CD4-positive, alpha-beta T cell treated with Interleukin-10 for 1 hour (primary cell): ENCODE measurements at places on chromosomes 5 and 9.

GRCh38 chr9:6723881-6724420 is 33.8 kb upstream of the KDM4C start:
- no peak for DNase-seq

DNA sequence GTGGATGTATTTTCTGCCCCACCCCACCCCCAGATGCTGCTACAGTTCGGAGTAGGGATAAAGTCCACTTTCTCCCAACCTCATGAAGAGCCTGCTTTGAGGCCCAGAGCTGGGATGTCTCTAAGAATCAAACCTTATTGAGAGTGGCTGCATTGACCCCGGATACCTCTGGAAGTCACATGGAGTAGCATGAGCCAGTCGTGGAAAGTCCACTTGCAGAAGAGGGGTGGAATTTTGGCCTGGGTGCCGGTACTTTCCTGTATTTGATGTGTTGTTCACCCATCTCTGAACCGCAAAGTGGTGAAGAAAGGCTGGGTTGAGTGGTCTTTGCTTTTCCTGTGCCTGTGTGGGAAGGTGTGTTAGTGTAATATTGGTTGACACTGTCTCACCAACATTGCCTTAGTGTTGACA is 3.7 kb downstream of the OTULIN start:
- peak; percentile 64 for DNase-seq

DNA sequence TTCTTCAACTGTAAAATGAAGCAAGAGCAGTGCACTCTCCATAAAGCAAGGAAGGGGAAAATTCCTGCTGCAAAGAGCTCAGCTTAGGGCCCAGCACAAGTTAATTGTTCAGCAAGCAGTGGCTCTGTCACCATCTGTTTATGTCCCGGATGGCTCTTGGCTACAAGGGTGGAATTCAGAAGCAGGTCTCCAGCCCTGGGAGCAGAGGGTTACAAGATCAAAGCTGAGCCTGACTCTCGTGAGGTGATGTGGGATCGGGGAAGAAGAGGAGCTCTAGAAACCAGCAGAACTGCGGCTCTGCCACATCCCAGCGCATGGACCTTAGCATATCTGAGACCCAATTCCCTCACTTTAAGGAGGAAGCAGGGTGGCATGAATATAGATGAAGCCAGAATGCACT is 25.2 kb upstream of the OLFM1 start:
- DNase-seq = no peak

DNA sequence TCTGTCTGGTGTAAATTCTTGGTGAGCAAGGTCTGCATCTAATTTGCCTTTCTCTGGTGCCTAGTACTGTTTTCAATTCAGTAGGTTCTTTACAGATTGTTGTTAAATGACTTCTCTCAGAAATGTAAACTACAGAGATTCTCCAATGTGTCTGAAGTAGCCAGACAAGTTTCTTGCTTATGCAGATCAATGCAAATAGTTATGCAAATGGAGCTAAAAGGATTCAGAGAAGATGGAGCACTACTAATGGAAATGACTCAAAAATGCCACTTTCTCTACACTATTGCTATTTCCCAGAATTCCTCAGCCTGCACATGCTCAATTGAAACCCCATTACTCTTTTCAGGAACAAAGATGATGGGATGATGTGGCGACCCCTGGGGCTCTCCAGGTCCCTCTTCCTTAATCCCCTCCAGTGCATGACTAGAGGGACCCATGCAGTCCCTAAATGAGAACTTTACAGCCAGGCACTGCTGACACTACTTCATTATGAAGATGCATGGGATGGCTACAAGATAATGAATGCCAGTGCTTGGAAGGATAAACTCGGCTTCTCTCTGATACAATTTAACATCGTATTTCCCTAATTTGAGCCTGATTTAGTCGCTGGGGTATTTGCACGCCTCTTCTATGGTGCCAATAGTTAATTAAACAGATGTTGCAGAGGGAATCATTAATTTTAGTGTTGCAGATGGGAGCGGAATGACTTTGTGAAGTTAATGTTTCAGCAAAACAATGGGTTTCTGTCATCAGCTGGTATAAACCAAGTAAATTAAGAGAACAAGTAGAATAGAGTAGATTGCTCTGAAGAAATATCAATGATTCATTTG is 753.2 kb downstream of the TLR4 start:
- DNase-seq = no peak

DNA sequence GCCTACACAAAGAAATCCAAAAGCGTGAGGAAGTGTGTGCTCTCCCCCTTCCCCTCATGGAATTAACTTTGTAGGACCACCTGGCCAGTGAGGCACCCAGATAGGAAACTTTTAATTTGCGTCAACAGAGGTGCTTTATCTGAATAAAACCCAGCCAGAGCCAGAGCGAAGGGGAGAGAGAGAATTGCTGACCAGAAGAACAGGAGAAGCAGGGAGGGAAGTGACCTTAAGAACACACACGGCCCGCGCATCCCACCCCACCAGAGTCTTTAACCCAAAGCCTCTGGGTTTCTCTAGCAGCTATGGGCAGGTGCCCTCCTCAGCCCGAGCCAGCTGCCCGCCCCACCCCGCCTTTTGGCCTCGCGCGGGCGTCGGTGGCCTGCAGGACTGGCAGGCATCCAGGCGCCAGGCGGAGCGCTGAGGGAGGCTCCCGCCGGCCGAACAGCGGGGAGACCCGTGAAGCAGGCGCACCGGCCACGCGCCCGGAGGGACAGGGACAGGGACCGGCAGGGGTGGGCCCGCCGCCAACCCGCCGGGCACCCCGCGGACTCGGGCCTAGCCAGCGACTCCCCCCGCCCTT is 580 bp downstream of the ERAP1 start:
- DNase-seq = no peak

DNA sequence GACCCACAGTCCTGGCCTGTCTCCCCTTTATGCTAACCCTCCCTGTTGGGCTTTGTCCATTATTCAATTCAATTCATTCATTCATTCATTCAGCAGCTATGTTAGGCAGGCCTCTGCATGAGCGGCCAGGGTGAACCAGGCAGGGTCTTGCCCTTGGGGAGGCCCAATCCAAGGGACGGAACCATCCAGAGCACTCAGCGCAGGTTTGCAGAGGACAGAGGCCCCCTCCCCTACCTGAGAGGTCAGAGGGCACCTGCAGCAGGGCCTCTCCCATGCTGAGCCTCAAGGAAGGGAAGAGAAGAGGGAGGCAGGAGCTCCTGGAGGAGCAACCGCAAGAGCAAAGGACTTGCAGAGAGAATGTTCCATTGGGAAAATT is 61.4 kb downstream of the C9orf50 start:
- no peak for DNase-seq

- DNase-seq = no peak
Measured at GRCh38 chr5:118711727-118712126, 276.6 kb downstream of the DTWD2 start.

- DNase-seq = no peak
Measured at GRCh38 chr5:65125591-65126541, 355.9 kb downstream of the ADAMTS6 start.

DNA sequence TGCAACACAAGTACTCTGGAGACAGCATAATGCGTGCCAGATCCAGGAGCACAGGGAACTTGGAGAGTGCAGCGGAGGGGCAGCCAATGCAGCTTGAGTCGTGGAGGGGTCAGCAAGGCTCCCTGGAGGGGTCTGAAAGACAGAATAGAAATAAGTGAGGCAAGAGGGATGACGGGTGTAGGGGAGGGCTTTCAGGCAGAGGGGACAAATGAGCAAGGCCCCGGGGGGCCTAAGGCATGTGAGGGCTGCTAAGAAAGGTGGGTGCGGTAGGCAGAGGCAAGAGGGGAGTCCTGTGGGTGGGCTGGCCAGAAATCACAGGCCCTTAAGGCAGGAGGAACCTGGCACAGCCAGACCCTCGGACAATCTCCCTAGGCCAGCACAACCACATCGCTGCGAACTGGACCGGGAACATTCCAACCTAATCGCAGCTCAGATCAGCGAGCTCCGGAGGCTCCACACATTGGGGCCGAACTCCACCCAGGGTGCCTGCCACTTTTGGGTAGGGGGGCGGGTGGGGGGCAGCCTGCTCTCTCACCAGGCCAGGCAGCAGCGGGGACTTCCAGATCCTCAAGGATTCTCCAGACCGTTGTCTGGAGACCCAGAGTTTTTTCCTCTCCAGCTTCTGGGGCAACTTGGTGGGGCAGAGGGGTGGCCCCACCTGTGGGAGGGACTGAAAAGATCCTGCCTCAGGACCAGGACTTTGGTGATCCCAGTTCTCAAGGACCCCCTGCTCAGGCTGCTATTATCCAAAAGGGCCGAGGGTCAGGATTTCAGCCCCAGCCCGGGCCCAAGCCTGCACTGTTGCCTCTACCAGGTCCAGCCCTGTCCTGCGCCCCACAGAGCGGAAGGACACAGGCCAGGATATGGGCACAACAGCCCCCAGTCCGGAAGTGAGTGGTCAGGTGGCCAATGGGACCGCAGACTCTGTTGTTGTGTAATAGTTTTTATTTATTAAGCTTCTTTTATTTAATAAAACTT is 22.7 kb upstream of the CYSTM1 start:
- DNase-seq = no peak

- no peak for DNase-seq
Measured at GRCh38 chr9:136014924-136015633, 53.9 kb upstream of the UBAC1 start.

- no peak for DNase-seq
Measured at GRCh38 chr9:19156805-19157204, 29.5 kb upstream of the PLIN2 start.

GRCh38 chr5:159657771-159658170 is 258.5 kb upstream of the ADRA1B start:
- DNase-seq = no peak

- DNase-seq = no peak
Measured at GRCh38 chr5:91535499-91535898, 152.4 kb upstream of the ARRDC3 start.

- DNase-seq = no peak
Measured at GRCh38 chr5:124080256-124080655, 568.3 kb downstream of the CSNK1G3 start.

DNA sequence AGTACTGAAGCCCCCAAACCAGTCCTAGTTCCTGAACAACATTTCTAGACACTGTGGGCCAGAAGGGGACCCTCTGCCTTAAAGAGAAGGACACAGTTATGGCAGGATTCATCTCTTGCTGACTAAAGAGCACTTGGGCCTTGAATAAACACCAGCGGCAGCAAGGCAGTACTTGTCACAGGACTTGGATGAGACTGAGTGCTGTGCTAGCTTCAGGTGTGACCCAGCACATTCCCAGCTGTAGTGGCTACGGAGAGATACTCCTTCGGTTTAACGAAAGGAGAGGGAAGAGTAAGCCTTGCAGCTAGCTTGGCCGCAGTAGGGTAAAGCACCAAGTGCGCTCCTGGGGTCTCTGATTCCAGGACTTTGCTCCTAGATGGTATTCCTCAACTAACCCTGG is 10.9 kb upstream of the STX17 start:
- DNase-seq = no peak

- DNase-seq = no peak
Measured at GRCh38 chr5:144469106-144469505, 298.4 kb downstream of the KCTD16 start.

- no peak for DNase-seq
Measured at GRCh38 chr5:100970646-100971255, 67.7 kb upstream of the ST8SIA4 start.

GRCh38 chr5:43078956-43079355 is 38.8 kb upstream of the ANXA2R start:
- no peak for DNase-seq

- DNase-seq = no peak
Measured at GRCh38 chr9:114116126-114116747, 17.1 kb upstream of the KIF12 start.

DNA sequence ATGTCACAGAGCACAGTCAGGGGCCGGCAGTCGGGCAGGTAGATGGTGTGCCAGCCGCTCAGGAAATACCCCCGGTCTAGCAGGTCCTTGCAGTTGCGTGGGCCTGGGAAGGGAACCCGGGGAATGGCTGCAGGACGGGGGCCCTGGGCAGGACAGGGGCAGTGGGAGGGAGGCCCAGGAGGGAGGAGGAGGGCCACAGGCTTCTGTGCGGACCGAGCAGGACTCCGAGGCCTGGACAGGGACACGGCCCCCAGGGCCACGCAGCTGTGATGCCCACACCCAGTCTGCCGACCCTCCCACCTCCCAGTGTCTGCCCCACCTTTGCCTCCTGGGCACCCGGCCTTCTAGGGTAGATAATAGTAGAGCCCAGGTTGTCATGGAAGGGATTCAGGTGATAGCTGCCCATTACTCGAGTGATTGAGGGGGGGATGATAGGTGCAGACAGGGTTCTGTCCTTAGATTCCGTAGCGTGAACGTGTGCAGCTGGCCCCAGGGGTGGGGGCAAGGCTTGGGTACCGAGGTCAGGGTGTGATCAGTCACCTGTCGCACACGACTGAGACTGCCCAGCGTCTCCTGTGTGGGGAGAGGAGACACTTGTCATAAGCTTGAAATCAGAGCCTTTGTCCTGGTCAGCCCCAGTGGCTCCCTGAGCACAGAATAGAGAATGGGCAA is 4.5 kb downstream of the FCN1 start:
- DNase-seq = no peak

DNA sequence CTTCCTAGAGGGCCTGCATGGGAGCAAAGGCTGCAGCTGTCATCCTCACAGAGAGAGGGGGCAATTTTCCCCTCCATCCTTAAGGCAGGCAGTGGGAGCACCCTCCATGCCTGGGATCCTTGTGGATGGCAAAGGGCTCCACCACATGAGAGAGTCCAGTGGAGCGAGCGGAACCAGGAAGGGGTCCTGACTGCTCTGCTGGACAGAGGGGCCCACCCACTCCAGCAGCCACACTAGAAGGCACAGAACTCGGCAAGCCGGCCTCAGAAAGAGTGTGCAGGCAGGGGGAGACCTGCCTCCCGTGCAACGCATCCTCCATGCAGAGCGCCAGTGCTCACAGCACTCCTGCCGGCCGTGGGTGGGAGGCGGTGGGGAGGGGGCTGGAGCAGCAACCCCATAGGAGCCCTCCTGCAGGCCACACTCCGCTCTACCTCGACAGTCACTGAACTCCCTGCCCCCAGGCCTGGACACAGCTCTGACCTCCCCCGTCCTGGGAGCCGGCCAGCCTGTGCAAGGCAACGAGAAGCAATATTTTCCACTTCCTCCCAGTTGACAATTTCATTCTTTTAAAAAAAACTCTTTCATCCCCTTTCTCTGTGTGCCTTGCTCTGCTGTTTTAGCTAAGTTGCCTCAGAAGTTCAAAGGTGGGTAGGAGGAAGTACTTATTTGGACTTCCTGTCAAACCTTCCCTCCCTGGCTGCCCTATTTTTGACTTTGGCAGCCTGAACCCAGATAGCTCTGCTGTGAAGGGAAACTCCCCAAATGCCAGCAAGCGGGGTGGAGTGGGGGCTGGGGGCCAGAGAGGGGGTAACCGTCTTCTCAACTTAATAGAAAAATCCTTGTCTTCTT is 5.3 kb upstream of the LCP2 start:
- DNase-seq = peak; percentile 93
